ENCODE measurements at places on chromosomes 6 and 20. TPM values are rescaled to one million over a fixed set of nuclear protein-coding genes. Genes with fewer than 3 reads are reported as not detected.

FKBP1C gene
- total RNA-seq = 0.15 TPM

TRIM15 gene
- not detected for total RNA-seq

PKIB gene
- 5.3 TPM for total RNA-seq

SLC32A1 gene
- not detected for total RNA-seq

PRND gene
- total RNA-seq = 12.1 TPM

TREM1 gene
- total RNA-seq = 110 TPM

PLCB1 gene
- total RNA-seq = 9.0 TPM

TRIM40 gene
- total RNA-seq = not detected

SIRPB1 gene
- 1.2 TPM for total RNA-seq

PNPLA1 gene
- total RNA-seq = 1.3 TPM

UBD gene
- total RNA-seq = 2.1 TPM

DNA sequence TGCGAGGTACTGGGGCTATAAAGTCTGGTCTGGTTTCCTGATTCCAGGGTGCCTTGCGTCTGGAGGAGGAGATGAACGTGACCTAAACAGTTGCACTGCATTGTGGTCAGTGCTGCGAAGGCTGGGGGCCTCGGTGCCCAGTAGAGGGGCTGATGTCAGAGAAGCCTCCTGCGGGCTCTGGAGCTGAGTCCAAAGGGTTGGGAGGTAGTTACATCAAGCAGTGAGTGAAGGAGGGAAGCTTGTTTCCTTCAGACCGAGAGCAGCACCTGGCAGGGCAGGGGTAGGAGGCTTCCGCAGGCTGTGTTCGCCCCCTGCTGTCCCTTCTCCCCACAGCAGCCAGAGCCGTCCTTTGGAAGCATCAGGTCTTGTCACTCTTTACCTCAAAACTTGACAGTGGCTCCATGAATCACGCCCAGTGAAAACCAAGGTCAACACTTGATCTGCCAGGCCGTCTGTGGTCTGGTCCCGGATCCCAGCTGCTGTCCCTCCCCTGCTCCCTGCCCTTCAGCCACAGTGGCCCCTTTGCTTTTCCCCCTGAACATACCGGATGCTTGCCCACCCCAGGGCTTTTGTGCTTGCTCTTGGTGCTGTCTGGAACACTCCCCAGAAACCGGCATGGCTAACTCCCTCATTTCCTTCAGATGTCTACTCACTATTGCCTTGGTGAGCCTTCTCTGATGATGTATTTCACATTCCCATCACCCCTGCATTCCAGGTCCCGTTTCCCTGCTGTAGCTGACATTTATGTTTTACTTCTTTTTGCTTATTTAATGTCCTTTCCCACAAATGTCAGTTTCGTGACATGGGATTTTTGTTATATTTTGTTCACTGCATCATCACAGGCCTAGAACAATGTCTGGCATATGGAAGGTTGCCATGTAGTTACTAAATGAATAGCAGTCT, 7.0 kb downstream of the DYNLRB1 start:
- H3K27me3 ChIP-seq = no peaks in the 10 kb centered on the region
- peak; percentile 34 for DNase-seq
- no peak overlapping the region for H3K4me3 ChIP-seq

- H3K4me3 ChIP-seq = no peak overlapping the region
- no peaks in the 10 kb centered on the region for H3K4me1 ChIP-seq
- DNase-seq = peak; percentile 27
- no peak overlapping the region for H3K27ac ChIP-seq
- no peaks in the 10 kb centered on the region for H3K36me3 ChIP-seq
These were observed 331.3 kb upstream of the DEFB112 start for GRCh38 chr6:50381099-50381415.

GRCh38 chr6:72305971-72306370, 315.9 kb upstream of the KCNQ5 start:
- no peaks in the 10 kb centered on the region for H3K4me1 ChIP-seq
- no peak overlapping the region for H3K27ac ChIP-seq
- H3K27me3 ChIP-seq = no peaks in the 10 kb centered on the region
- H3K36me3 ChIP-seq = no peaks in the 10 kb centered on the region

- H3K36me3 ChIP-seq = no peaks in the 10 kb centered on the region
- H3K4me1 ChIP-seq = no peaks in the 10 kb centered on the region
- DNase-seq = no peak
- H3K27me3 ChIP-seq = no peaks in the 10 kb centered on the region
- no peak overlapping the region for H3K4me3 ChIP-seq
- no peak overlapping the region for H3K27ac ChIP-seq
These were observed 167.9 kb downstream of the PLCB1 start for GRCh38 chr20:8299921-8300320.

DNA sequence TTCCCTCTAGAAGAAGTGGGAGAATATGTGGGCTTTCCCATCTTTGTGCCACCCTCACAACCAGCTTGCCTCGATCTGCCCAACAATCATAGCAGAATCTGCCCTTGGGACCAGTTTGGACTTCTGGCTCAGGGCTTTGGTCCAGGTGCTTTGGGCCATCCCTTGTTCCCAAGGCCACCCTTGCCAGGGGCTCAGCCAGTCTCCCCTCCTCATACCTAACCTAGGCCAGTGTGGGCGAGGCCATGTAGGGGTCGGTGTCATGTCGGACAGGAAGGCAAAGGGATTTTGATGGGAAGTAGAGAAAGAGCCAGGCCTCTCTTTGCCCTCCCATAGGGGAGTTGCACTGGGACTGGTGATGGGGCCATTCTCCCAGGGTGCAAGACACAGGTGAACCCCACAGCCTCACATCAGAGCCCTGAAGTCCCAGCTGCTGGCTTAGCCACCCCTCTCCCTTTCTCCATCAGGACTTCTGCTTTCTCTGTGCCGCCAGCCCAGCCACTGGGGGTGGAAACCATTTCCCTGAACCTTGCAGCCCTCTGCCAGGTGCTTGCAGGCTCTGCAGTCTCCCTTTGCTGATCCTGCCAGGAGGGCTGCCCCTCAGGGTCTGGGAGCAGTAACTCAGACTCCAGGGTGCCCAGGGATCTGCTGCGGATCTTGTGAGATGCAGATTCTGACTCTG, 60.7 kb downstream of the SLC24A3 start:
- no peak overlapping the region for H3K4me3 ChIP-seq
- H3K27me3 ChIP-seq = no peaks in the 10 kb centered on the region
- no peaks in the 10 kb centered on the region for H3K4me1 ChIP-seq
- H3K36me3 ChIP-seq = no peaks in the 10 kb centered on the region

- H3K4me1 ChIP-seq = no peaks in the 10 kb centered on the region
- H3K4me3 ChIP-seq = no peak overlapping the region
- no peak for DNase-seq
- H3K36me3 ChIP-seq = no peaks in the 10 kb centered on the region
- no peaks in the 10 kb centered on the region for H3K27me3 ChIP-seq
These were observed 3.0 kb downstream of the WFDC5 start for GRCh38 chr20:45111799-45112471.

DNA sequence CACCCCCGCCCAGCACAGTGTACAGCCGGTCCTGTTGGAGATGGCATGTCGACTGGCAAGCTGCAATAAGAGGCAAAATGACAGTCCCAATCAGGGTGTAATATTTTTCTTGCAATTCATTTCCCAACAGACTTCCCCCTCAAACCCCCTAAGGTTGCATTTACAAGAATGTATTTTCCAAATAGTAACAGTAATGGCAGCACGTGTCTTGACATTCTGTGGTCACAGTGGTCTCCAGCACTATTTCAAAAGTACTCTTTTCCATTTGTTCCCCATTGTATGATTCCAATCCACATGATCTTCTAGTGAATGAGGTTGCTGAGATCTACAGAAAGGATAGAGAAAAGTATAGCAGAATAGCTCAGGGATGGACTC, 97.8 kb upstream of the CARMIL1 start:
- no peak overlapping the region for H3K4me3 ChIP-seq
- H3K4me1 ChIP-seq = peaks cover 9% of the 10 kb centered on the region
- no peak for DNase-seq
- no peaks in the 10 kb centered on the region for H3K36me3 ChIP-seq
- no peaks in the 10 kb centered on the region for H3K27me3 ChIP-seq

- DNase-seq = no peak
- H3K4me3 ChIP-seq = no peak overlapping the region
- H3K4me1 ChIP-seq = no peaks in the 10 kb centered on the region
- H3K27me3 ChIP-seq = no peaks in the 10 kb centered on the region
- no peak overlapping the region for H3K27ac ChIP-seq
These were observed 263.1 kb downstream of the TBX18 start for GRCh38 chr6:84501315-84501714.

DNA sequence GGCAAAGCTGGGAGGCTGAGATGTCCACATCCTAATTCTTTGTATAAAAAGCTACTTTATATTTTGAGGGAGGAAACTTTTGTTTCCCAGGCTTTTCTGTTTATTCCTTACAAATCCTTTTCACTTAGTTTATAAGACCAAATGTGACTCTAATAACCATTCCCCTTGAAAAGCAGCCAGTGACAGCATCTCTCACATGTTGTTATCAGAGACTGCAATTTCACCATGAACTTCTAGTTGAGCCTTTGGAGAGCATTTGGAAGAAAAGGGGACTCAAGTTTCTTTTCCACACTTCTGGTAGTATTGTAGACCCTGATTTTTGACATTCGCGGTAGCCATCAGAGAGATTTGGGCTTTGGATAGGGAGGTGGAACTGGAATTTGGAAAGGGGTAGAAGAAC, 215.8 kb downstream of the RNF144B start:
- H3K27me3 ChIP-seq = no peaks in the 10 kb centered on the region
- DNase-seq = peak; percentile 91
- H3K4me1 ChIP-seq = peaks cover 12% of the 10 kb centered on the region
- H3K4me3 ChIP-seq = no peak overlapping the region
- no peak overlapping the region for H3K27ac ChIP-seq

GRCh38 chr6:54525731-54526130, 217.5 kb downstream of the TINAG start:
- no peak overlapping the region for H3K27ac ChIP-seq
- DNase-seq = no peak
- H3K4me3 ChIP-seq = no peak overlapping the region
- H3K27me3 ChIP-seq = no peaks in the 10 kb centered on the region
- H3K4me1 ChIP-seq = no peaks in the 10 kb centered on the region
- no peaks in the 10 kb centered on the region for H3K36me3 ChIP-seq

- DNase-seq = peak; percentile 77
- peak within 1 kb of the TSS; percentile 88 for H3K27ac ChIP-seq
- H3K36me3 ChIP-seq = no peaks in the 10 kb centered on the region
- H3K27me3 ChIP-seq = peaks cover 11% of the 10 kb centered on the region
These were observed at the start of gene SYNDIG1 for GRCh38 chr20:24469116-24469893. SYNDIG1 (plus strand) TSS chr20:24469629; CDS start chr20:24543098, 73,469 bp downstream.

- peak overlapping the region; percentile 95 for H3K27ac ChIP-seq
- peaks cover 11% of the 10 kb centered on the region for H3K4me1 ChIP-seq
- H3K36me3 ChIP-seq = peaks cover 12% of the 10 kb centered on the region
- DNase-seq = no peak
These were observed 1.7 kb downstream of the PHF10 start for GRCh38 chr6:169722362-169723199.

DNA sequence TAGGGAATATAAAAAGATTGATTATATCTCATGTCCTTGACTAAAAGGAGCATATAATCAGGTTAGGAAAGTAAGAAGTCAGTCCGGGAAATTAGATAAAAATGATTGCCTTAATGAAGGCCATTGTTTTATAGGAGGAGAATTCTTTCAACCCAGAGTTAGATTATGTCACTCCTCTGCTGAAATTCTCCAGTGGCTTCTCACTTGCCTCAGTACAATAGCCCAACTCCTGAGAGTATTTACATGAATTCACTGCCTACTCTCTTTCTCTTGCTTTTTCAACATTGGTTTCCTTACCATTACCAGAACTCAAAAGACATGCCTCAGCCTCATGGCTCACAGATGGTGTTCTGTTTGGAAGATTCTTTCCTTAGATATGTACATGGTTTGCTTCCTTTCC, 114.9 kb downstream of the EPHA7 start:
- H3K36me3 ChIP-seq = no peaks in the 10 kb centered on the region
- H3K27me3 ChIP-seq = no peaks in the 10 kb centered on the region

- no peaks in the 10 kb centered on the region for H3K4me1 ChIP-seq
- no peaks in the 10 kb centered on the region for H3K36me3 ChIP-seq
- H3K27me3 ChIP-seq = peaks cover 4% of the 10 kb centered on the region
- H3K4me3 ChIP-seq = no peak overlapping the region
- DNase-seq = no peak
These were observed 168.4 kb downstream of the GJA10 start for GRCh38 chr6:90062667-90063066.

- H3K27ac ChIP-seq = no peak overlapping the region
- peaks cover 25% of the 10 kb centered on the region for H3K36me3 ChIP-seq
- H3K4me1 ChIP-seq = peaks cover 36% of the 10 kb centered on the region
- H3K4me3 ChIP-seq = no peak overlapping the region
- no peak for DNase-seq
These were observed 40.1 kb downstream of the TRAF3IP2 start for GRCh38 chr6:111565326-111566221.

- DNase-seq = no peak
- H3K36me3 ChIP-seq = no peaks in the 10 kb centered on the region
- H3K4me1 ChIP-seq = no peaks in the 10 kb centered on the region
- H3K4me3 ChIP-seq = no peak overlapping the region
- no peak overlapping the region for H3K27ac ChIP-seq
These were observed 40.1 kb downstream of the ADGRG6 start for GRCh38 chr6:142341855-142342330.

DNA sequence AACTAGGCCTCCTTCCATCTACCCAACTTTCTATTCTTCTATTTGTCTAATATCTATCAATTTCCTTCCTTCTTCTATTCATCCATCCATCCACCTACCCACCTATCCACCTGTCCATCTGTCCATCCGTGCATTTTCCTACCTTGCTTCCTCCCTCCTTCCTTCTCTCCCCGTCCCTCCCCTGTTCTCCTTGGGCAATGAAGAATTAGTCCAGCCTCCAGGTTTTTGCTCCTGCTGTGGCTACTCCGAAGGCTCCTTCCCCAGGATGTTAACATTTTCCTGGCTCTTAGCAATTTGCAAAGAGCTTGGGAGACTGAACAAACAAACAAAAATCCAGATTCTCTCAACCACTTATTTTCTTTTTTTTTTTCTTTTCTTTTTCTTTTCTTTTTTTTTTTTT, 81.6 kb downstream of the KCNB1 start:
- no peaks in the 10 kb centered on the region for H3K36me3 ChIP-seq
- H3K4me1 ChIP-seq = no peaks in the 10 kb centered on the region
- DNase-seq = no peak
- H3K4me3 ChIP-seq = no peak overlapping the region
- no peaks in the 10 kb centered on the region for H3K27me3 ChIP-seq

DNA sequence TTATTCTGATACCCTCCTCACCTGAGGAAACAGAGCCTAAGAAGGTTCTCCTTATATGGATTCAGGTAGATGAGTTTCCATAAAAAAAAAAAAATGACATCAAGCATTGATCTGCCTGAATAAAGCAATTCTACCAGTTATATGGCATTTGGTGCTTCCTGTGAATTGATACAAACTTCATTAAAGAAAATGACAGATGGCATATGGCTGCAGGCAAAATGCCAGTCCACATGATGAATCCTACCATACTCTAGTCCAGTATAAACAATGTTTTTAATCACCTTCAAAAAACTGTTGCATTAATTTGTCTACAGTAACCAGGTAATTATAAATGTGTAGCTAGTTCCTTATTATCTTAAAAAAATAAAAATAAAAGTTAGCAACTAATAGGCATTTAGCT, 559.2 kb upstream of the FLRT3 start:
- H3K36me3 ChIP-seq = no peaks in the 10 kb centered on the region
- no peak overlapping the region for H3K27ac ChIP-seq
- no peaks in the 10 kb centered on the region for H3K4me1 ChIP-seq
- DNase-seq = no peak
- H3K4me3 ChIP-seq = no peak overlapping the region

Data from lung (tissue), 17 donors.